Stimulated activated CD4-positive, alpha-beta T cell treated with anti-CD3 and anti-CD28 coated beads, Interleukin-1b, Interleukin-23, amount 100 ng/mL, for 4 hours (primary cell): ENCODE measurements at places on chromosomes 3 and 15.

DNA sequence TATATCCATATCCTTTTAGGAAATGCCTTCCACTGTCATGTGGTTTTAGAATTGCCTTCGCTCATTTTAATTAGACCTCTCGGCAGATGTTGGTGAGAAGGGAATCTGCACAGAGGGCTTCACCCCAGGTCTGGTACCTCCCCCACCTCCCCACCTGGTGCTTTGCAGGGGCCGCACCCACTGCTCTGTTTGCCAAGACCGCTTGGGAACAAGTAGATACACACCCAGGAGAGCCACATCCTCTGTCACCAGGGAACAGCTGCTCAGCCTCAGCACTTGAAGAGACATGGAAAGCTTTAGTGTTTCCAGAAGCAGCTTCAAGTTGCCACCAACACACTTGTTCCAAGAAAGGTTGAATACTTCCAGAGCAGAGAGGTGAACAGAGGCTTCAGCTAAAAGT, 21.8 kb downstream of the LRRC31 start:
- no peak for DNase-seq

DNA sequence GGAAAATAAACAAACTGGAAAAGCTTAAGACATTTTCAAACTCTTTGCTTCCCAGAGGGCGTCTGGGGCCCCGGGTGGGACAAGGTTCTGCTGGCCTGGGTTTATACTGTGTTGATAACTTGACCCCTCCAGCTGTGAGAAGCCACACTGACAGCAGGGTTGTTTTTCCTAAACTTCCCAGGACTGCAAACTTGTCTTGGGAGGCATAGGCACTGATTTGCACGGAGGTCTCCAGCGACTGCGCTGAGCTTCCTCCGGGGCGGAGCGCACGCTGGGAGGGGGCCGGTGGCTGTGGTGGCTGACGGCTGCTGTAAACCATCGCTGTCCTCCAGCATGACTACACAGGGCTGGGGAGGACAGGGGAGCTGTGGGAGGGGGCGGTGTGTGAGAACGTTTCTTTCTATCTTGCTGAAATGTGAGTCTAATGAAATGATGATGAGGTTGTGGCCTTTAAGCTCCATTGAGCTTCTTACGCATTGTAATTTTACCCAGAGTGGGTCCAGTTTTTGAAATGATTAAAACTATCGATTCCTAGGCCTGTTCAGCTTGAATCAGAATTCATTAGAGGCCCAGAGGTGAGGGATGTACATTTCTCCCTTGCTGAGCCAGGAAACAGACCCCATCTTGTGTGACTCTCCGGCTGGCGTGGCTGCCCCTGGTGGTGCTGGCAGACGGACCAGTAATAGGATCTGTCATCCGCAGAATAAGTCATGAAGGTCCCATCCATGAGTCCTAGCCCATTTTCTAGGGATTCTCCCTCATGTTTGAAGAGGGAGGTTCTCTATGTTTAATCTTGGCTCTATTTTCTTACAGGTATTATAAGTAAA, 40.5 kb upstream of the VPS8 start:
- DNase-seq, result no peak

GRCh38 chr15:89533861-89534544, 37.6 kb upstream of the RHCG start:
- DNase-seq, result no peak

- DNase-seq, result no peak
Observed at GRCh38 chr3:195071011-195071728, 199.8 kb downstream of the XXYLT1 start.

- no peak for DNase-seq
Observed at GRCh38 chr3:188750617-188751016, 421.2 kb upstream of the TPRG1 start.

- DNase-seq, result no peak
Observed at GRCh38 chr15:63086947-63087346, 34.7 kb upstream of the LACTB start.

DNA sequence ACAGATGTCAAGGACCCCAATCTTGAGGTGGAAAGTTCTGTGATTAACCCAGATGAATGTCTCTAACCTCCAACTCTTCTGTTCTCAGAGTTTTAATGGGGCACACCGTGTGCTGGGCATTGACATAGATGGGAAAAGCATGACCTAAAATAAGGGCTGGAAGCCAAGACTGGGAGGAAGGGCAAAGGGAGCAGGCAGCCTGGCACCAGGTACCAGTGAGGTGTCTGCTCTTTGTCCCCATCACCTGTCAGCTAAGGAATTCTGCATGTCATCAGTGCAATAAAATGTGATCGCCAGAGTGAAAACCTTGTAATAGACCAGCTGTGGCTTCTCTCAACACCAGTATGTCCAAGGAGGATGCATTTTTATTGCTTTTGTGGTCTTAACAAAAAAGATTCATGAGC, 143.5 kb upstream of the TPM1 start:
- DNase-seq, result no peak

DNA sequence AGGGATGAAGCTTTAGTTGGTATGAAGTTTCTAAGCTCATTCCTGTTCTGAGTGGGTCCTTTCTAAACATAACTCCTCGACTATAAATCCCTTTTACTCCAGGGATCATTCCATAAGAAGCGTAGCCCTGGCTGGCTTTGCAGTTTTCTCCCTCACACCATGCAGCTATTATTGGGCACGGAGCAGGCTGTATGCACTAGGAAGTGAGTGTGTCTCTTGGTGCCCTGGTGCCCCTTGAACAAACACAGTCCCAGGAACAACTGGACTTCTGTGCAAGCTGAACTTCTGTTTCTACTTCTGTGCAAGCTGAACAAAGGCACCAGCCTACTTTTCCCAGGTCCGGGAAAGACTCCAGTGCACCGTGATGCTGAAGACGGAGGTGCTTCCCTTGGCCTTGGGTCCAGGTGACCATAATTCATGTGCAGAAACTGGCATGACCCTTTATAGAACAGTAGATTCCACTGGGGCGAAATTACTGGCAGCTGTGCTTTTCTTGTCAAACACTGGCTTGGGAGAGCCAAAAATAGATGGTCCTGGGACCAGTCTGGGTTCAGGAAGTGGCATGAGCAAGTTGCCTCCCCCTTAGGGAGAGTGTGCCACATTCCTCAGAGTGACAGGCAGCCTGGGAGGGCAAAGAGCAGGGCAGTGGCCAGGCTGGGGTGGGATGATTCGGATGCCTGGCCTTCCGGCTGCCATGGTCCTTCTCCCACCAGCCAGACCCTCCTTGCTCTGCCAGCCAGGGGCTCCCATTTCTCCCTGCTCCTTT, 127.2 kb downstream of the SLCO3A1 start:
- DNase-seq, result no peak

DNA sequence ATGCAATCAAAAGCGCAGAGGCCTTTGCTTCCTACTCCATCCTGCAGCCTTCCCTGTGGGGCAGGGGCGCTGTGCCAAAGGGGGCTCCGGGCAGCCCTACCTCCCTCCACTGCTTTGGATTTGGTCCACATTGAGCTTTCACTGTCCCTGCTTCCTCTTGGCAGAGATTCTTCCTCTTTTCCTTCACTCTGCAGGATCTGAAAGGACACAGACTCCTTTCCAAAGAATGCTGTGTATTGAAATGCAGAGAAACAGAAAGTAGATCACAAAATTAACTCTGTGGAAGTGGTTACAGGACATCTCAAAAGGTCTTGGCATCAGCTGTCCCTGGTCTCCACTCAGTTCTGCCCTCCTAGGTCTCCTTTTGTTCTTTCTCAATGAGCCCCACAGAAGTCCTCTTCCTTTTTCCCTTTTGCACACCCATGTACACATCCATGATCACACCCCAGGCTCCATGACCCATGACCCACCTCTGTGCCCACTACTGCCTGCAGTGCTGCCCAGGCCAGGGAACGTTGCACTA, 64.1 kb downstream of the CCR1 start:
- no peak for DNase-seq

DNA sequence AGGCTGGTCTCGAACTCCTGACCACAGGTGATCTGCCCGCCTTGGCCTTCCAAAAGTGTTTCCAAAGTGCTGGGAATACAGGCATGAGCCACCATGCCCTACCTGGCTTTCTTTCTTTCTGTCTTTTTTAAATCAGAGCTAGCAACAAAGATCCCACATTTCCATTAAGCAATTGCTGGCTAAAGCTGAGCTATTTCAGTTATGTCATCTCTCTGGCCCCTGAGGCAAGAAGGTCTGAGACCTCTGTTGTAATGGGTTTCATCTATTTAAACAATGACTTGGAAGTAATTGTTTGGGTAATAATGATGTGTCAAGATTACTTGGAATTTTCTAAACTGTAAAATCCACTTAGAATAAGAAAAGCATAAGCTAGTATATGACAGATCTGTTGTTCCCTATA, 30.2 kb upstream of the CRBN start:
- no peak for DNase-seq

DNA sequence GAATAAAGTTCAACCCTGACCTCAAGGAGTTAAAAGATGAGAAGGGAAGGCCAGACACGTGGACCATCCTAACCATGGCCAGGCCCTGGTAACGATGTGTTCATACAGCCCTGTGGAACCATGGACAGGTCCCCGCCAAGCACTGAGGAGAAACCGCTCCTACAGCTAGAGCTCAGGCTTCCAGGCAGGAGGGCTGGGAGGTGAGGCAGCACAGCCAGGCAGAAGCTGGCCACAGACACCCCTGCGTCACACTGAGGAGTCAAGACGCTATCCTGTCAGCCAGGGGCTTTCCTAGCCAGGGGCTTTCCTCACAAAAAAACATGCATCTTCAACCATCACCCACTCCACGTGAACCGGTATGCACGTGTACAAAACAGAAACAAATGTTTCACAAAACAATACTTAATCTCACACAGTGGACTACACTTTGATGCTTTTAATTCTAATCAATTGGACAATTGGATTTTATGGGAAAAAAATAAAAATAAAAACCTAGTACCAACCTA, 73.2 kb downstream of the TBC1D2B start:
- no peak for DNase-seq

- no peak for DNase-seq
Observed at GRCh38 chr3:129424185-129424841, 4.1 kb downstream of the EFCAB12 start.

DNA sequence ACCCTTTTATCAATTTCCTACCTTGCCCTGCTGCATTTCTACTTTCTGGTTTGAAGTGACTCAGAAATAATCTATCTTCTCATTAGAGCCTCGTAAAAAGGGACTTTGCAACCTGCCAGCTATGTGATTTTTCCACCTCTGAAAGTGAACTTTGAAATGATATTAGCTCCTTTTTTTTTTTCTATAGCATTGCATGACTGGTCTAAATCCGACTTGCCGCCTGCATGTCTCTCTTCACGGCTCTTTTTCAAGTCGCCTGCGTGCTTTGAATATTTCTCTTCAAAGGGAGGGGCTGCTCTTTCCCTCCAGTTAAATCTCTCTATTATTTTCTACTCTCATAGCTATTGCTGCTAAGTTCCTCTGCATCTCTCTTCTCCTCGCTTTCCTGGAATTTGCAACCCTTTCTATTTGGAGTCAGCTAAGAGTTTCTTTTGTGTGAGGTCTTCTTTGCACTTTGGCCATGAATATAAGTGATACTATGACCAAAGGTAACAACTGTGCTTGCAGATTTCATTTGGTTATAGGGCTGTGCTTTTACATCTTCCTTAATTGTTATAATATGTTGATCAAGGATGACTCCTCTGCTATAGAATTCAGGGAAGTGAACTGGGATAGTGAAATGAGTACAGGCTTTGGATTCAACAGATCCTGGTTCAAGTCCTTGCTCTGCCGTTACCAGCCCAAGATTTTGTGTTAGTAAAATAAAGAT, 541.1 kb downstream of the AGBL1 start:
- DNase-seq, result no peak
